ENCODE measurements at places on chromosomes 12 and 14.

- DNase-seq = no peak
Observed at GRCh38 chr14:53516261-53516774, 363.2 kb upstream of the DDHD1 start.

DNA sequence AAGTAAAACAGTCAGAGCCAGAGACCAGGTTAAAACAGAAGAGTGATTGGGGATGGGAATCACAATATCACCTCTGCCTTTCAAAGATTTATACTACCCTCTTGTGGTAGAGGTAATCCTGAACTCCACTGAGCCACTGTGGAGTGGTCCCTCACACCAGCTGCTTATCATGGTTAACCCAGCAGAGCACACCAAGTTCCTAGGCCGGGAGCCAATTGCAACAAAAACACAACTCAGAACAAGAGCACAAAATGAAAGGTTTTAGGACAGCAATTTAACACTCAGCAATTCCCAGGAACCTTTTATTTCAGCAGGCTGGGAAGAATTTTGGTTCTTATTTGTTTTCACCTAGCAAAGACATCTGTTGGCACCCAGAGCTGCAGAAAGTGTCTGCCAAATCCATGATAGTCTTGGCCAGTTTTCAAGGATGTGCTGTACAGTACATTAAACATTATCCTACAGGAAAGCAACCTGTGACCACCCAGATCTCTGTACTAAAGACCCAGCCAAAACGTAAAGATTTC, 220.5 kb upstream of the ATXN7L3B start:
- no peak for DNase-seq

GRCh38 chr14:68124979-68125731, 305.6 kb downstream of the RAD51B start:
- DNase-seq = no peak

- DNase-seq = no peak
Observed at GRCh38 chr14:24289649-24290280, 9.8 kb downstream of the DHRS1 start.

DNA sequence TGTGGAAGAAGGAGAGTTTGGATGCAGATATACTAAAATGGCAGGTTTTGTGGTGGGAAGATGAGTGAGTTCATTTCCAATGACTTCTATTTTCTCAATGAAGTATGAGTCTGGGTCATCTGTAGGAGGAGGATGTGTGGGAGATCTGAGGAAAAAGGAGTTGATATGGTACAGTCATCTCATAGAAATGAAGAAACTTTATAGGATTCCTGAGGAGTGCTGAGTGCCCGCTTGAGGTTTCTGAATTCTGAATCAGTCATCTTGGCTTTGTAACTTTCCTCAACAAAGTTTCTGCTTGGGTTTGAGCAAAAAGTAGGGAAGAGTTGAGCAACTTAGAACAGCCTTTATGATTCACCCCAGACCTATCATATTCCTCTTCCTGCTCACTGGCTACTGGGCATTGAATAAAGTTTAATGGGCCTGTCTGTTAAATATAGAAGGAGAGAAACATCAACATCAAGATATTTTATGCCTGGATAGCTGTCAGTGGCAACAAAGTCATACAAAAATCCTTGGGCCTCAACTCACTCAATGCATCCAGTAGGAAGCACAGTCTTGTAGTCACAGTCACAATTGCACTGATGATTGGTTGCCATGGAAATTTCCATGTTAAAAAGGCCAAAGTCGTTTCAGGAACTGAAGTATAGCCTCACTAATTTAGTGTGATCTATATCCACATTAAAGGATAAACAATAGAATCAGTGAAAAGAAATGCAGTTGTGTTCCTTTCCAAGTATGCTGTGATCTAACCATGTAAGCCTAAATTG, 284.7 kb downstream of the DUSP6 start:
- DNase-seq = no peak

- no peak for DNase-seq
Observed at GRCh38 chr12:38445040-38445439, 128.5 kb downstream of the ALG10B start.

GRCh38 chr12:13348464-13348863, 151.9 kb downstream of the EMP1 start:
- no peak for DNase-seq

- peak; percentile 91 for DNase-seq
Observed at GRCh38 chr14:77320238-77320935, at the start of gene POMT2. Gene POMT2 (minus strand): TSS chr14:77320883. CDS start chr14:77320681, 202 bp downstream.

DNA sequence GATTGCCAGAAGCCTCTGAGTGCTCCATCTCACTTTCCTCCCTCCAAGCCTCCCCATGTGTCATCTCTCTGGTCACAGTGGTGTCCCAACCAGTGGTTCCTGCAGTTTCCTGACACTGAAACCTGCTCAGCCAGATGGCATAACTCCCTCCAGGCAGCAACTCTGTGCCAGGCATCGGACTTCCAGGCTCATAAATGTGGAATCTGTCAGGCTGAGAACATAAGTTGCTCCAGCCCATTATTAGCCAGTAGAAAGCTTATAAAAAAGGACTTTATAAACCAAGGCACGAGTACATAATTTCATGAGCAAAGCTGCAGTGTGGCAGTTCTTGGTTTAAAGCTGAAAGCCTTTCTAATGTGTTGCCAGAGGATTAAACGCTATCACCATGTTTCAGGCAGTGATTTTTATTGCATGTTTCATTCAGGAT, 194.3 kb downstream of the DACT1 start:
- no peak for DNase-seq

DNA sequence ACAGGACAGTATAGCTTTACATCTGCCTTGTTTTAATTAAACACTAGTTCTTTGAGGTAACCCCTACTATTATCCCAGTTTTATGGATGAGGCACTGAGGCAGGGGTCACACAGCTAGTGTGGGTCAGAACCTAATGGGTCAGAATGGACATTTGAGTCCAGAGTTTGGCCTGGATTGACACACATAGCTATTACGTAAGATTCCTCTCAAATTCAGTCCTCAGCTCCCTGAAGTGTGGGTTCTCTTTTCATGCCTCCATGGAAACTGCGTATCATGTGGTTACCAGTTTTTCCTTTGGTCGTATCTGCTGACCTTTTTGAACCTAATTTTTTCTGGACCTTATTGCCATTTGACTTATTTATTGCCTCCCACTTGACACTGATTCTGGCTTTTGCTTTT, 40.4 kb downstream of the PSEN1 start:
- DNase-seq = no peak

DNA sequence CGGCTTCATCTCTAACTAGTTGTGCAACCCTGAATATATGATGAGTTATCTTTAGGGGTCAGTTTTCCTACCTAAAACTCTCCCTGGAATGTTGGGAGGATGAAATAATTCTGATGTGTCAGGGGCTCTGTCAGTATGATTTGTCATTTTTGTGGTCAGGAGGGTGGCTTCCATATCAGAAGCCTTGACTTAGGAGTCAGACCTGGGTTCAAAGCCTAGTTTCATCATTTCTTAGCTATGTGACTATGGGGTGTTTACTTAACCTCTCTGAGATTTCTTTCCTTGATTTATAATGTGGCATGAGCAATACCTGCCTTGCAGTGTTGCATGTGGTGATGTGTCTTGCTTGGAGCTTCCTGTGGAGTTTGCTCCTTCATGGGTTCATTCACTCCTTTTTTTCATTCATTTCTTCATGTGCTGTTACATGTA, 146.8 kb downstream of the CHST11 start:
- no peak for DNase-seq

- no peak for DNase-seq
Observed at GRCh38 chr12:54132976-54133771, 55.6 kb downstream of the SMUG1 start.

GRCh38 chr12:104576980-104577580, 120.3 kb downstream of the CHST11 start:
- DNase-seq = no peak

GRCh38 chr12:108337235-108338223, 1.6 kb downstream of the CMKLR1 start:
- peak; percentile 73 for DNase-seq

- DNase-seq = no peak
Observed at GRCh38 chr12:75481774-75482173, 1.2 kb downstream of the GLIPR1 start.

GRCh38 chr12:80269803-80270552, 170.6 kb downstream of the OTOGL start:
- DNase-seq = no peak

- DNase-seq = no peak
Observed at GRCh38 chr12:53048033-53048779, 1.7 kb upstream of the TNS2 start.

- no peak for DNase-seq
Observed at GRCh38 chr14:22291406-22291805, 297.6 kb downstream of the DAD1 start.

DNA sequence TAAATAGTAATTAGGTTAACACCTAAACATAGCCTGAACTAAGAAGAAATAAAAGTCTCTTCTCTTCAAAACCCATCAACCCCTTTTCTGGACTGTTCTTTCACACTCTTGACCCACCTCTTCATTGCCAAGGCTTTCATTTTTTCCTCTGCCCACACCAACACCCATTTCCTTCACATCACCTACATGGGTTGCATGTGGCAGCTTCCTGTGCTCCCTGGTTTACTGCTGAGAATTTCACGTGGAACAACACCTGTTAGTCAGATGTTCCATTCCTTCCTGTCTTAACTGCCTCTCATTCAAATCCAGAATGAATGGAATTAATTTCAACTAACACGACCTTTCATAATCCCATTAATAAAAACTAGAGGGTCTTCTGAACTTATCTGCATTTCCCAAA, 157.3 kb downstream of the BCAT1 start:
- DNase-seq = no peak

DNA sequence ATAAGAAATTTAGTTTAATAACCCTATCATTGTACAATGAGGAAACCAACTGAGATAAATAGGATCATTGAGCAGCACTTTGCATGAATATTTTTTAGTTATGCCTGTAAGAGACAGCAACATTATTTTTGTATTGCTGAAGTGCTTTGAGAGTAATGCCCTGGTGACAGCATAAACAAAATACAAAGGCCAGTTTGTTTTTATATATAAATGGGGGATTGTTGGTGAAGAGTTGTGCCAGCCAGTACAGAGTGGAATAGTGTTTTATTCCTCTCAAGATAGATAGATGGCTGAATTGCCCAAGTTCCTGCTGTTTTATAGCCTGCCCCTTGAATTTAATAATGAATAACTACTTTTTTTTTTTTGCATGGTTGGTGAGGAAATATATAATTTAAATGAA, 101.8 kb downstream of the CNTN1 start:
- DNase-seq = no peak

DNA sequence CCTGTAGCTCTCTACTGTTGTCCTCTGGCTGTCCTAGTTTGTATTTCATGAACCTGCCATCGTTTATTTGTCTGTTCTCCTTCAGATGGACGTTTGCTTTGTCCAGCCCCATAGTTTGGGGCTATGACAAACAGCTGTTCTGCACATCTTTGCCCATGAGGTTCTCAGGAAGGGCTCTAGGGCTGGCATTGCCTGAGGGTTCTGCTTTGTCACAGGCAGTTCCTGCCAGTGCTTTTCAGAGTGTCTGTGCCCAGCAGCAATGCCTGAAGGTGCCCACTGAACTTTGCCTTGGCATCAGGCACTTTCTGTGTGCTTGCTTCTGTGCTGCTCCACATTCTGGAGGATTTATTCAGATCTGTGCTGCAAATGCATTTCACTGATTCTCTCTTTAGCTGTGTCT, 361.3 kb downstream of the TMEM121 start:
- no peak for DNase-seq

- DNase-seq = no peak
Observed at GRCh38 chr14:54000341-54000811, 43.8 kb upstream of the BMP4 start.

DNA sequence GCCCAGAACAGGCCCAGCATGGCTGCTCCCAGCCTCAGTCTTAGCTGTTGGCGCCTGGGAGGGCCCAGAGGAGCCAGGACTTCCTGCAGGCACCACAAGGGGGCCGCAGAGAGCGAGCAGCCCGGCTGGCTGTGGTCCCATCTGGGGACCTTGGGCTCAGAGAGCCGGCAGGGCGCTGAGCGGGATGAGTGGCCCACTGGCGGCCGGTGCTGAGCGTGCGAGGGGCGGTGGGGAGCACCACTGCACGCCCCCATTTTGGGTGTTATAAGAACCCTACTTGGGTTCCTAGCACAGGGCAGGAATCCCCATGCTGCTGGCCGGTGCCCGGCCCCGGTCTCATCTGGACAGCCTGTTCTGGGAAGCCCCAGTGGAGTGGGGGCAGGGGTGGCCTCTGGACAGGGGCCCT, 25.9 kb upstream of the CRIP2 start:
- peak; percentile 89 for DNase-seq

GRCh38 chr12:130952171-130952954, 1.3 kb upstream of the ADGRD1 start:
- DNase-seq = no peak

DNA sequence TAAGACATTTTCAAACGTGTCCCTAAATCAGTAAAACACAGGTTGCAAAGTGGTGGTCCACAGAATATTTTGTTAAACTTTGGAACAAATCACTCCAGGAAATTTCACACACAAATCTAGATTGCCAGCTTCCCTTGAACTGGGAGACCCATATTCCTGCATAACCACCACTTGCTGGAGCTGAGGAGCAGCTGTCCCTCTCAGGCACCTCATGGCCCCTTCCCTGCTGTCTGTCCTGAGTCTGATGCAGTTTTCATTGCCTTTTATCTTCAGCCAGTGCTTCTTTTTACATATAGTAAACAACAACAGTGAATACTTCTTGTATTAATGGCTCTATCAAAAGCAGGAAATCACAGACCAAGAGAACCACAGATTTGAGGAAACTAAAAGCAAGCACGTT, 289.3 kb downstream of the MED13L start:
- no peak for DNase-seq

DNA sequence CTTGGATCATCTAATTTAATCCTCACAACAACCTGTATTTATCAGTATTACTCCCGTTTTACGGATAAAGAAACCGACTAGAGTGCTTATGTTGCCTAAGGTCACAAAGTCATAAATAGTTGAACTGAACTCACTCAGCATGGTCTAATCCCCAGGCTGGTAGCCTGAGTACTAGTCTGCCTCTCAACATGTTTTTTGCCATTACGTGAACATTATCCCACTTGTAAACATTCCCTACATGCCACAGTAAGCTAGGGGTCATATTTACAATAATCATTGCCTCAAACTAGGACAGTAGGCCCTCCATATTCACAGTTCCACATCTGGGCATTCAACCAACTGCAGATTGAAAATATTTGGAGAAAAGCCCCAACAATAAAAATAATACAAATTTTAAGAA, 12.1 kb downstream of the SNRPF start:
- no peak for DNase-seq

DNA sequence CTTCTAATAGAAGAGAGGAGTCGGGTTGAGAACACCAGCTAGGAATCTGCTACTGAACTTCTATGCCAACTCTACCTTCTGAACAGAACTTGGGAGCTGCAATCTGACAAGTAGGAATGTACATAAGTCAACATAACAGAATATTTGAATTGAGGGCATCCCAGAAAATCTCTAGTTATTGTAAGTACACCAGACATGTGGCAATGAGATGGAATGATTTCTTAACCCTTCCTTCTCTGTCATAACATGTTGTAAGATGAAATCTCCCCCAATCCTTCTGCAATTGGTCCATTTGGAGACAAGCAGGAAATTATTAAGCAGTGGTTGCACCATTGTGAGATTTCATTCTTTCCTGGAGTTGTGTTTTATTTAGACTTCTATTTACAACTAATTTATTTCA, 68.7 kb upstream of the TMPO start:
- DNase-seq = no peak

Data from GM13977 (cell line).